RCC 7860 (cell line): ENCODE measurements at places on chromosomes 13 and 19.

DNA sequence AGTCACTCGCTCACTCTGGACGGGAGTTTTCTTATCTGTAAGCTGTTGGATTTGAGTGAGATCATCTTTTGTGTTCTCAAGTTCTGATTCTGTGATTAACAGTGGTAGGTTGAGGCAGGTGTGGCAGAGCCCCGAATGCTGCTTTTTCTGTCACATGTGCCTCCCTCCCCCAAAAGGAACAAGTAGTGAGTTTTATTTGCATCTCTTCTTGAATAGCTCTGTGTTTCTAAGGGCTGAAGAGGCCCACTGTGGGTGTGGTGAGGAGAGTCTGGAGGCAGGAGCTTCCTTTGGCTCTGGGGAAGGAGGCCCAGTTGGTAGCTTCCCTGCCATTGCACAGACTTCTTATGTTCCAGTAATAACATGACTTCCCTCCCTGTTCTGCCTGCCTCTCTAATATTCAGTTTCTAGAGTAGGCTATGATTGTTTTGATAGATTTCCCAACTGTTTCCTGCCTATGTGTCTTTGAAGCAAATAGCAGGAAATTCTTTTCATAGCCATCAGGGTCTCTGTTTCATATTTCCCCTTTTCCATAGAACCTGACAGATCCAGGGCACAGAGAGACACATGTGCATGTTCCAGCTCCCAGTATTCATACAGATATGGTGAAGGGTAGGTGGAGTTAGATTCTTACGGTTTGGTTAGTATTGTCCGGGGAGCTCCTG is 23.9 kb upstream of the CXCL17 start:
- no peak for DNase-seq

DNA sequence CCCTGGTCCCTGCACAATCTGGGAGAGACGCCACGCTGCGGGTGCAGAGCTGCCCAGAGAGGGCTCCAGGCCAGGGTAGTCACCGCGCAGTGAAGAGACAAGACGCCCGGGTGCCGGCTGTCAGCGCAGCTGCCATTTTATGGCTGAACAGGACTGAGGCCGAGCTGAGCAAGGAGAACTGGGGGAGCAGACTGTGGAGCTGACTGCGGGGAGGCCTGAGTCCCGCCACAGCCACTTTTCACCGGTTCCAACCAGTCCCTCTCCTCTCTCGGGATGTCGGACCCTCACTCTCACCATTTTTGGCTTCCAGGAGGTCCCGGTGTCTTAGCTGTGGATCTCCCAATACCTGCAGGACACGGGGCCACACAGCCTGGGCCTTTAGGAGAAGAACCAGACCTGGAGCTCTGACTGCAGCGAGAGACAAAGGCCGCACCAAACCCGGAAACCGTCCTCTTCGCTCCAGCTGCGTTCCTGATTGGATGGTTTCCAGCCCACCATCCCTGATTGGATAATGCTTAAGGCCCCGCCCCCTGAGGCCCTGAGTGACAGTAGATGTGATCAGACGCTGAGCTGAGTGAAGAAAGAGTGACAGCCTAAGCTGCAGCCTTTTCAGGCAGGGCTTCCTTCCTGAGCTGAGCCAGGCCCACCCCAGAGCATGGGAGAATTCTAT is at the start of gene ZNF626:
Gene ZNF626 (minus strand): TSS at position 422 of the 670 bp plus-strand sequence. CDS start 125 bp downstream, at position 297.
- peak; percentile 79 for DNase-seq

DNA sequence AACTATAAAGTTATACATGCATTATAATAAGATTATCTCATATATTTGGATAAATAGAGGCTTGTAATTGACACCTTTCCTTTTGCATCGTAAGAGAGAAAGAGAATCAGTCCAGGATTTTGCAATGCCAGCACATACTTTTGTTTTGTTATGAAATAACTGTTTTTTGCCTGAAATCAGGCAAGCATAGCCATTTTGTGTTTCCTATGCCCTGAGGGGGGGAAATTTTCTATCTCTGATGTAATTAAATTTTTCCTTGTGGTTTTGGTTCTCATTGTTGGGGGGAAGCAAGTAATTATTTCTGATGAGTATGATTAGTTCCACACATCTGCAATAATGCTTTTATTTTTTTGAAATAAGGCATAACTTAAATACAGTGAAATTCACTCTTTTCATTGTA is 229.4 kb downstream of the NDFIP2 start:
- DNase-seq: no peak

DNA sequence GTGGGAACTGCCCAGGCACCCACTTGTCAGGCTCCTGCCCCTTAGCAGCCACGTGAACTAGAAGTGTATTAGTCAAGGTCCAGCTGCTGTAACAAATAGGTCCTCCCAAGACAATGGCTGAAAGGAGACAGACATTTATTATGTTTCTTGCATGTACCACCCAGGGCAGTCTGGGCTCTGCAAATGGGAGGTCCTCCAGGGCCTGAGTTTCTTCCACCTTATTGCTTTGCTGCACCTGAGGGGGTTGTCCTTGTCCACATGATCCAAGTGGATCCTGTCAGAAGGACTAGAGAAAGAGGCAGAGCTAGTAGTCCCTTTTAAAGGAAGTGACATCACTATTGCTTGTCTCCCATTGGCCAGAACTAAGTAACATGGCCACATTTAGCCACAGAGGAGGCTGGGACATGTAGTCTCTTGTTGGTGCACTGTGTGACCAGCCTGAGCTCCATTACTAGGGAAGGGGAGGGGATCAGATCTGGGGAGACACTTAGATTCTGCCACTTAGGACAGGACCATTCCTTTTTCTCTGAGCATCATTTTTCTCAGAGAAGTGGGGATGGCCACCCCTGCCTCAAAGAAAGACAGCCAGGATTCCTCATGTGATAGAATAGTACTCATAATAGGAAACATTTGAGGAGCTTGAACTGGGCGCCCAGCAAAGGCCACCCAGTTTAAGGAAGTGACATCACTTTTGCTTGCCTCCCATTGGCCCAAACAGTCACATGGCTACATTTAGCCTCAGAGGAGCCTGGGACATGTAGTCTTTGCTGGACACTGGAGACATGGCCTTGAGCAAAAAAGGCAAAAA is 15.1 kb downstream of the CC2D1A start:
- DNase-seq: peak; percentile 28

DNA sequence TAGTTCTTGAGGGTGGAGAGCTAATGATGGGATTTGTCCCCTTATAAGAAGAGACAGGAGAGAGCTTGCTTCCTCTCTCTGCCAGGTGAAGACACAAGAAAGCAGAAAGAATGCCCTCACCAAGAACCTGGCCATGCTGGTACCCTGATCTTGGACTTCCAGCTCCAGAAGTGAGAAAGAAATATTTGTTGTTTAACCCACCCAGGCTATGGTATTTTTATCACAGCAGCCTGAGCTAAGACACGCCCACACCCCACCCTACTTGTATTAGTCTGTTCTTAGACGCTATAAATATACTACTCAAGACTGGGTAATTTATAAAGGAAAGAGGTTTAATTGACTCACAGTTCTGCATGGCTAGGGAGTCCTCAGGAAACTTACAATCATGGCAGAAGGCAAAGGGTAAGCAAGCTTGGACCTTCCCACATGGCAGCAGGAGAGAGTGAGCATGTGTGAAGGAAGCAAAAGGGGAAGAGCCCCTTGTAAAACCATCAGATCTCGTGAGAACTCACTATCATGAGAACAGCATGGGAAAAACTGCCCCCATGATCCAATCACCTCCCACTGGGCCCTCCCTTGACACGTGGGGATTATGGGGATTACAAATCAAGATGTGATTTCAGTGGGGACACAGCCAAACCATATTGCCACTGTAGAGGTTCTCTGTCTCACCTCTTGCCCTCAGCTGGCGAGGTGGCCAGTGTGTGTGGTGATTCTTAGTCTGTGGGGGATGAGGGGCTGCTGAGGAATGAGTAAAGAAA is 57.4 kb upstream of the RCBTB2 start:
- no peak for DNase-seq

- no peak for DNase-seq
These were observed 2.0 kb upstream of the DGKH start for GRCh38 chr13:42046448-42046847.

GRCh38 chr19:3096902-3097326 is 2.8 kb downstream of the GNA11 start:
- no peak for DNase-seq

DNA sequence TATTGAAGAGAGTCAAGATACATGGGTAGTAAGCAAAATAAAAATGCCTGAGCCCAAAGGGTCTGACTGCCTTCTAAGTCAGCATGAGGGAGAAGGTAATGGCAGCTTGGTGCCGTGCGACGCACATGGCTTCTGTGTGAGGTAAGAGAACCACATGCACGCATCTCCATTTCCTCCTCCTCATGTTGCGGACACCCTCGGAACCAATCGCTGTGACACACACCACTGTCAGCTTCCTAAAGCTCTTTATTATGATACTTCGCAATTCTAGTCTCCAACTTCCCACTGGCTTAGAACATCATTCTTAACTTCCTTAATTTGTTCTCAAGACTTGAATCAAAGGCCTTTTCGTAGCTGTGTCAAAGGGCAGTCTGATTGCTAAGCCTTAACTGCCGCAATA is 170.1 kb downstream of the OXGR1 start:
- DNase-seq: no peak

GRCh38 chr13:110415669-110416068 is 108.6 kb downstream of the COL4A2 start:
- peak; percentile 60 for DNase-seq

GRCh38 chr19:46299695-46300094 is 2.9 kb downstream of the HIF3A start:
- no peak for DNase-seq

GRCh38 chr19:14434543-14435319 is 1.6 kb downstream of the PKN1 start:
- DNase-seq: peak; percentile 89

- no peak for DNase-seq
These were observed 710.0 kb upstream of the ARGLU1 start for GRCh38 chr13:107277911-107278310.

- peak; percentile 11 for DNase-seq
These were observed 23.0 kb upstream of the NDFIP2 start for GRCh38 chr13:79457948-79458347.

DNA sequence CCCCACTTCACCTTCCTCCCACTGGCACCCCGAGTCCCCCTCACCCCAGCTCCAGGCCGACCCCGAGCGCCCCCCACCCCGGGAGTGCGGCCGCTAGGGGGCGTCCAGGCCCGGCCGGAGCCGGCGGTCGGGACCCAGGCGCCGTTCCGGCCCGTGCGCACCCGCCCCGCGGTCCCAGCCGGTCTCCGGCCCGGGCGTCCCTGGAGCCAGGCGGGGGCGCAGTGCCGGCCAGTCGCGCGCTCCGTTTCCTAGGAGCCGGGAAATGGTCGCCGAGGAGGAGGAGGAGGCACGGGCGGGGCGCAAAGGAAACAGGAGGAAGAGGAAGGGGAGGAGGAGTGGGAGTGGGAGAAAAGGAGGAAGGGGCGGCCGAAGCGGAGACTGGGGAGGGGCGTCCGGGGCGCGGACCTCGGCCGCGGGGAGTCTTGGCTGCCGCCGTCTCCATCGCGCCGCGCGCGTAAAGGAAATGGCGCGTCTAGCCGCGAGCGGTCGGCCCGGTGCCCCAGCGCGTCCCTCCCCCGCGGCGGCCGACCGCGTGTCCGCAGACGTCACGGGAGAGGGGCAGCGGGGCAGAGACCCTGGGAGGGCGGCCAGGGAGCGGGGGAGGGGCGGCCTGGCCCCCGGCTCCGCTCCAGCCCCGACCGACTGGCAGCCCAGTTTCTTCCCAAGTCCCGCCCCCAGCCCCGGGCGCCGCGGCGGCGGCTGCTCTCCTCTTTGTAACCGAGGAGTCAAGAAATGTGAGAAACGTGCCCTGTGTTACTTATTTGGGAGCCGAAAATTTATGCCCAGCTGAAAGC is 1.1 kb upstream of the KCTD15 start:
- DNase-seq: no peak

DNA sequence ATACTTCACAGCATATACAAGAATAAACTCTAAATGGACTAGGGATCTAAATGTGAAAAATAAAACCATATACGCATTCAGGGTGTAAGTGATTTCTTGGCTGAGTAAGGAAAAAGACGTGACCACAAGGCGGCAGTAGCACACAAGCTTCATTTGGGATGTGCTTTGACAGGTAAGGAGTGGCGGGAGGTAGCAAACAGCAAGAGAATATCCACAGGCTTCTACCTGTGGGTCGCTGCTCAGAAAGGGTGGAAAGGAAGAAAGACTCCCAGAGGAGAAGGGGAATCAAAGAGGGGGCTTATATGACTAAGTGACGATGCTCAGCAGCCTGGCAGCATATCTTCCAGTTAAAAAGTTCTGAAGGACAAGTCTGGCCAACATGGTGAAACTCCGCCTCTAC is 2.5 kb upstream of the ZNF121 start:
- peak; percentile 50 for DNase-seq

DNA sequence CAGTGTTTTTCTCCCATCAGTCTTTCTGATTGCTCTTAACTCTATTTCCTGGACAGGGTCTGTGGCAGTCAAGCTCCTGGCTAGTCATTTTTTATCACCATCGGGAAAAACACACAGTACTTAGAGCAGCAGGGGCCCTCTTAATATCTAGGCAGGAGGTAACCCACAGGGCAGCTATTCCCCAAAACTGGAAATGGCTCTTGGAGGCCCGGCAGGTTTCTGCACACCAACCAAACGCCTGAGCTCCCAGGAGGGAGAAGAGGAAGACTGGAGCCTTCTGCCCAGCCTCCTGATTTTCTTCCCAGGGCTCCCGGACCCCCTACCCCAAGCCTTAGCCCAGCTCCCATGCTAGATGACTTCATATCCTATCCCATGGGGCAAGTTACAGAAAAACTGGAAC is 49.3 kb upstream of the VSTM2B start:
- no peak for DNase-seq

- DNase-seq: peak; percentile 97
These were observed 21.2 kb downstream of the PCID2 start for GRCh38 chr13:113187263-113187669.

DNA sequence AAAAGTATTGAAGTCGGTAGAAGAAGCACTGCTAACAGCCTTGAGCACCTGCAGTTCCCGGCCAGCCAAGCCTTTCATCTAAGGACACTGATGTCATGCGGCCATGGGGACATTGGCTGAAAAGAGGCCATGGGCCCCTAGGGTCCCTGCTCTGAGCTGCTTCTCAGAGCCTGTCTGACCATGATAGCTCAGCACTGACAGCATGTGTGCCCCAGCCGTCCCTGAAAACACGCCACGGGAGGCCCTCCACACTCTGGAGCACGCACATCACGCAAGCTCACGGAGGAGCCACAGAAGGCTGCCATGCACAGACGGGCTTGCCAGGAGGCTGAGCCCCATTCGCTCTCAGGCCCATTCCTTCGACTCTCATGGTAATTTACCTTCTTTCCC is 51.8 kb downstream of the MLLT1 start:
- no peak for DNase-seq

- DNase-seq: peak; percentile 27
These were observed 153.8 kb downstream of the DCT start for GRCh38 chr13:94325650-94326049.

- DNase-seq: no peak
These were observed 332.1 kb downstream of the LMO7 start for GRCh38 chr13:75968103-75968838.

GRCh38 chr13:99743094-99743493 is 228.5 kb downstream of the ZIC5 start:
- DNase-seq: no peak

GRCh38 chr13:84255226-84255797 is 373.0 kb upstream of the SLITRK1 start:
- DNase-seq: no peak

GRCh38 chr13:61084988-61085387 is 330.7 kb downstream of the PCDH20 start:
- DNase-seq: no peak

- no peak for DNase-seq
These were observed 240.4 kb upstream of the CSNK1A1L start for GRCh38 chr13:37345869-37346268.
